ENCODE measurements at places on chromosomes 12 and 14.

- DNase-seq, result no peak
Observed at GRCh38 chr12:38711054-38711453, 194.3 kb downstream of the CPNE8 start.

DNA sequence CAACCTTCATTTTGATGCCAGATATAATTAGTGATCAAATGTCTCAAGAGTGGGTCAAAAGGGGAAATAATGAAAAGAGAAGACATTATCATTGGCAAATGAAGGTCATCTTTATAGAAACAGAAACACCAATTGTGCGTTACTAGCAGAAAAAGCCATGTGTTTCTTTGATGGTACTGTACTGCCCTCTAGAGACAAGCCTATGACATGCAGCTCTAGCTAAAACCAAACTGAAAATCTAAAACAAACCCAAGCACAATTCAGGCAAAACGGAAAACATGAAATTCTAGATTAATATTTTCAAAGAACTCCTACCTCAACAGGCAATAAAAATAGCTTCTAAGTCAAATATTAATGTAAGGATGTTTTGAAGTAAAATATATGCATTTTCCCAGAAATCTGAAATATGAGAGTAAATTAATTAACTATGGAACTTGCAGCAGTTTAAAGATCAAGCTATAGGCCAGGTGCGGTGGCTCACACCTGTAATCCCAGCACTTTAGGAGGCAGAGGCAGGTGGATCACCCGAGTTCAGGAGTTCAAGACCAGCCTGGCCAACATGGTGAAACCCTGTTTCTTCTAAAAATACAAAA is 115.4 kb downstream of the KLHL28 start:
- no peak for DNase-seq

DNA sequence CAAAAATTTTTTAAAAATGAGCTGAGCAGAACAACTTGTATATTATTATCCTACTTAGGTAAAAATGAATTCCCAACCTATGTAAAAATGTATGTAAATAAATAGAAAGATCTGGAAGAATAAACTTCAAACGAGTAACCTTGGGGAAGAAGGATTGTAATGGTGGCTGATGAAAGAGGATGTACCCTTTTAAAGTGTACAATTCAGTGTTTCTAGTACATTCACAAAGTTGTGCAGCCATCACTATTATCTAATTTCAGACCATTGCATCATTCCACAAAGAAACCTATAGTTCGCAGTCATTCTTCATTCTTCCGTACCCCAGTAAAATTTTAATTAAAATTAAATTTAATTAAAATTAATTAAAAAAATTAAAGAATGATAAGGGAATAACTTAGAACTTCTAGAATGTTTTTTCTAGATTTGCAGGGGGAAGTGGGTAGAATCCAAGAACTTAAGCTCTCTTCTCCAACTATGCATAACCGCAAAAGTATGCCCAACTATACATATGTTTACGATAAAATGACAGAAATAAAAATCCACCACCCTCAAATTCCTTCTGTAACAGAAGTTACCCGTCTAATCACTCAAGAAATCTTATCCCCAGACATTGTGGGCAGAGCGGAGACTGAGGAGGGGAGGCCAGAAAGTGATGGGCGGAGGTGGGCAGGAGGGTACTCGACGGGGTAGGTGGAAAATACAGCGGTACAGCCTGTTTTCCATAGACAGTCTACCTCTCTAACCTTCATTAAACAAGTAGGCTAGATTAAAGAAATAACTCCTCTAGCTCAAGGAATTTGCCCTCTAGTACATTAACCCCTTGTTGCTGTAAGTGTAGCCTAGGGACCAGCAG is 921 bp downstream of the DEPDC4 start:
- DNase-seq, result no peak

- DNase-seq, result no peak
Observed at GRCh38 chr12:21773263-21773741, 1.2 kb downstream of the KCNJ8 start.

DNA sequence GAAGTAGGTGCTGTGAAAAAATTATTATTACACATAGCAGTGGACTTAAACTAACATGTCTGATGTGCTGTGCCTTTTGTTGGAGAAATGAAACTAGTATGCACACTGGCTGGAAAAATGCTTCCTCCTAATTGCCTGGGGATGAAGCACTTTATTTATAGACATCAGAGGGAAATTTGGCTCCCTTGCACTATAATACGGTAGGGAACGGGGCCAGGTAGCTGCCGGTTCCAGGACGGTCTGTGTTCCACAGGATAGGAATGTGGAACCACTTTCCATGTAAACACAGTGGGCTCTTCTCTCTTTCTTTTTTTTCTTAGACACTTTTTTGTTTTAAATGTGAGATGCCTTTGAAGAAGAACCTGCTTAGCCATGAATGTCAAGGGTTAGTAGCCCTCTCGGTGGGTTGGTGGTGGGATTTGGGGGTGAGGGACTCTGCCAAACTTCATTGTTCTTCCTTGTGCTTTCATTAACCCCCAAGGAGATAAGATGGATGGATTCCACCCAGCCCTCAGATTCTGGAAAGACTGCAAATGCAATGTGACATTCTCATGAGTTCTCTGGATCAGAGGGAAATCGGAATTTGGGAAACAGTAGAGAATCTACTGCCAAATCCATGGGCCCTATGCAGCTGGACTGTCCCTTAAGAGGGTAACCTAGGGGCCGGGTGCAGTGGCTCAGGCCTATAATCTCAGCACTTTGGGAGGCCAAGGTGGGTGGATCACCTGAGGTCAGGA is 58.0 kb upstream of the GSC start:
- no peak for DNase-seq

- peak; percentile 6 for DNase-seq
Observed at GRCh38 chr14:24734917-24735500, 101.0 kb upstream of the GZMB start.

DNA sequence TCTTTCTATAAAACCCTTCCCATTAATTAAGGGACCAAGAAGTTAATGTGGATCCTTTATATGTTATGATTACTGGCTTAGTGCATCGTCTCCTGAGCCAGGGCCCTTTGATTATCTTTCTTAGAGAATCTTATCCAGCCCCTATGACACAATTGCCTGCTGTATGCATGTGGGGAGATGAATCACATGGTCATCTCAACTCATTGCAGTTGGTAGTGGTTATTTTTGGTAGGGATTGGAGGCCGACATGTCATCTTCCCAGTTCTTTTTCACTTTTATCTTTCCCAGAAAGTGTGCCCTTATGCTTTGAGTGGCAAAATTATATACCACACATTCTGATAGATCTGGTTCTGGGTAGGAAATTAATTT is 26.0 kb downstream of the ZNF664 start:
- DNase-seq, result no peak

DNA sequence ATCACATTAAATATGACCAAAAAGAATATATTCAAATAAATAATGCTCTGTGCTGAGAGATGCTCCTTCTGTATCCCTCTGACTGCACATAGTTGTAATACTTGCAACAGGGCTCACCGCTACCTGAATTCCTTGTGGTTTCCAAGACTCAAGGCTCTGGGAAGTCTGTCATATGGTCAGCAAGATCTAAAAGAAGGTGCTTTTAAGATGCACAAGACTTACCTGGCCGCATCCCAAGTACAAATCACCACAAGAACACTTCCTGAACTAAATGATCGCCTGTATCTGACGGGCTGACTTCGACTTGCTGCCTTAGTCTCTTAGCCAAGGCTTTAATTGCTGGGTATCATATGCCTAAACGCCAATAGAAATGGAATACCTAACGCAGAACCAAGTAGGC is 67.2 kb downstream of the HECTD4 start:
- no peak for DNase-seq

DNA sequence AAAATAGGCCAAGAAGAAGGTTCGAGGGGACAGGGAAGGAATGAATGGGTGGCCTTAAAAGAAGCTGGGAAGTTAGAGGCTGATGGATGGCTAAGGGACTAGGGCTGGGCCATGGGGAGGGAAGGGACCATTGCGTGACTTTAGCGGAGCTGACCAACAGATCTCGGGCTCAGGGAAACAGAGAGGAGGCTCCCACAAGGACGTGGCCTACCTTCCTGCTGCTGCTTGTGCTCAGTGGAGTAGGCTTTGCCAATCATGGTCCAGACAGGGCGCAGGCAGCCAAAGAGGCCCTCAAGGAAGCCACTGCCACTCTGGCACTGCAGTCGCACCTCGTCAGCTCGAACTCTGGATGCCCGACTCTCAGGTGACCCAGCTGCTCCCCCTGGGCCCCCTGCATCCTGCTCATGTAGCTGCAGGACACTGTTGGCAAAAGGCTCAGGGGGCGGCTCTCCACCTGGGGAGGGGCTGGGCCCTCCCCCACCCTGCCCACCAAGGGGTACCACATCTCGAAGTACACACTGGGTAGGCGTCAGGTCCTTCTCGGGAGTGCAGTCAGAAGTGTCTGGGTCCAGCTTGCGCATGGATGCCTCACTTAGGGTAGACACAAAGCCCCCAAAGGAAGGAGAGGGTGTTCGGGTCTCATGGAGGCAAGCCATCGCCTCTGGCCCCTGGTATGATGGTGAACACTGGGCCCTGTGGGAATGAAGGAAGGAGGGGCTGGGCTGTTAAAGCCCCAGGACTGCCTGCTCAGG is 12.3 kb downstream of the MAP3K12 start:
- no peak for DNase-seq

DNA sequence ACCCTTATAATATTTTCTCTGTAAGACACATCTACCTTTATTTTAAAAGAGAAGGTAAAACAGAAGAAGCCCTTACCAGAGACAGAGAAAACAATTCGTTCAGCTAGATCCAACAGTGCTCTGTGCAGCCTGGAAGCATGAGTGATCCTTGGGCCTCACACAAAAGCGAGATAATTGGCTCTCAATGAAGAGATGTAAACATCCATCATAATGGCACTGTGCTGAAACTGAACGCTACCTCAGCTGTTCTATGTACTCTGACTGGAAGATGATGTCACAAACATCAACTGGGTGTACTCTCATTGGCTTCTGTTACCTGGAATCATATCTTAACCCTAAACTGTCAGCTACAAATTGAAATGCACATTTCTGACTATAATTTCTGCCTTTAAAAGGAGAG is at the start of gene MGAT4C:
MGAT4C (minus strand) TSS at position 229 of the 400 bp plus-strand sequence.
- no peak for DNase-seq

DNA sequence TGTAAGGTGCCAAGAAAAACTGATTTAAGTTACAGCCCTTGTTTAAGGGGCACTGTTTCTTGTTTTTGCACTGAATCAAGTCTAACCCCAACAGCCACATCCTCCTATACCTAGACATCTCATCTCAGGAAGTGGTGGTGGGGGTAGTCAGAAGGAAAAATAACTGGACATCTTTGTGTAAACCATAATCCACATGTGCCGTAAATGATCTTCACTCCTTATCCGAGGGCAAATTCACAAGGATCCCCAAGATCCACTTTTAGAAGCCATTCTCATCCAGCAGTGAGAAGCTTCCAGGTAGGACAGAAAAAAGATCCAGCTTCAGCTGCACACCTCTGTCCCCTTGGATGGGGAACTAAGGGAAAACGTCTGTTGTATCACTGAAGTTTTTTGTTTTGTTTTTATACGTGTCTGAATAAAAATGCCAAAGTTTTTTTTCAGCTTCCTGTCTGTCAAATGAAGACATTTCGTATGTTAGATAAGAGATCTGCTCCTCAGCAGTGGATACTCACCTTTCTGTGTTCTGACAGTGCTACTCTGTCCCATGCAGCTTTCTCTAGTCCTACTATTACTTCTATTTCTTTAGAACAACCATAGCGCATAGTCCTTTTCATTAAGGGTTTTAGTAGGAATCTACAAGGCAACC is 1.2 kb upstream of the PA2G4 start:
- no peak for DNase-seq

- no peak for DNase-seq
Observed at GRCh38 chr14:81137316-81137715, 83.4 kb downstream of the GTF2A1 start.

DNA sequence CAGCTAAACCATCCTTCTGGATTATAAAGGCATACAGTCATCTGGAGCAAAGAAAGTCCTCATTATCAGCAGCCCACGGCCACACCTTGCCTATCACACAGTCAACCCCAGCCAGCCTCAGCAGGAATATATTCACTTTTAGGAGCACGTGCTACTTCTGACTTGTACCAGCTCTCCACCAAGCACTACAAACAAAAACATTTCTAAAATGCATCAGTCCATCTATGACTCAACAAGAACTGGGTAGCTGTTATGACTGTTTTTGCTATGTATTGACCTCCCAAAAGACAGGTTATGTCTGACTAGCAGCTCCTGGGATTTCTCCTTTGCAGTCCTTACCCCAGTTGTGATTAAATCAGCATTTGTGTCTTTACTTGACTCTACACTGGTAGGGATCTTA is 31.2 kb downstream of the NUAK1 start:
- no peak for DNase-seq

DNA sequence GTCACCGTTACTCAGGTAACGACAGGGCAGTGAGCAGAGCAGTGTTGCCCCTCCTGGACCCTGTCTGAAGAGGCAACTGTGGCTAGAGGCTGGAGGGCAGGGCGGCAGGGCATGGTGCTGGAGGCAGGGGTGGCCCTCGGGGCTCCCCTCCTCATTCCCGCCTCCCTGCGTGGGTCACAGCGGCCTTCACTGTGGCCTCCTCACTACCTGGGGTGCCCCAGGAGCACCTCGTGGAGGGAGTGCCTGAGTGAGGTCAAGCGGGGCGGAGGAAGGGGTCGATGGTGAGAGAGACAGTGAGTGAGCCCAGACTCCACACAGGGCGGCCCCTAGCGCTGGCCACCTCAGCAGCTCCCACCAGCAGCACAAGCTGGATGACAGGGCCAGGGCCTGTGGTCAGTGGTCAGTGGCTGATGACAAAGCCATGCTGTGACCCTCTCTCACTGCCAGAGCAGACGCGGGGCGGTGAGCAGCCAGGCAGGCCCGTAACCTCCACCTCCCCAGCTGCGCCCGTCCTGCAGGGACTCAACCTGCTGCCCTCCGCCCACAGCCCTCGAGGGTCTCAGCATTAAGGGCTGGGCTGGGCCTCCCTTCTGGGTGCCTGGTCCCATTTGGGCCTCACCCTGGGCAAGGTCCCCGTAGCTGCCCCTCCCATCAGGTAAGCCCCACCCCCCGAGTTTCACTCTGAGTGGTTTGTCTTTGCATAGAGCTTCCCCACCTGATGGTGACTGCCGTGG is 17.8 kb downstream of the GPR132 start:
- DNase-seq, result no peak

- no peak for DNase-seq
Observed at GRCh38 chr12:28017126-28017872, 44.8 kb upstream of the PTHLH start.

GRCh38 chr14:36657399-36658122 is 4.1 kb upstream of the PAX9 start:
- no peak for DNase-seq

DNA sequence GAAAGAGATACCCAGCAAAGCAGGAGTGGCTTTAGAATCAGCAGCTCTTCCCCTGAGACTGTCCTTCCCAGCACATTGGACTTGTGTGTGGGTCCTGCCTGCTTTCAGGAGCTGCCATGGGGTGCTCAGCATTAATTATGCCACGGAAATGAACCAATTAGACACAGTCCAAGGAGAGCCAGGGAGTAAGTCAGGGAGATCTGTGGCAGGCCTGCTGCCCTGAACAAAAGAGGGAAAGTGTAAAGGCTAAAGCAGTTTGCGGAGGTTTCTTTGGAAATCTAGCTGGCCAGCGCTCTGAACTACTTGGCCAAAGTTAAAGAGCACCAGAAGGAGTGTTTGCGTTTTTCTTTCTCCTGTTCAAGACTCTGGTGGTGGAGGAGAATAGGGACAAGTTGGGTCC is 65.7 kb upstream of the SRSF5 start:
- no peak for DNase-seq

GRCh38 chr12:84157170-84157569 is 755.4 kb downstream of the SLC6A15 start:
- DNase-seq, result no peak
